ENCODE measurements at places on chromosomes 3 and 15.

GRCh38 chr3:54188176-54188791, 65.9 kb downstream of the CACNA2D3 start:
- no peak for DNase-seq

- no peak for DNase-seq
Measured at GRCh38 chr3:99716463-99716995, 78.1 kb downstream of the COL8A1 start.

DNA sequence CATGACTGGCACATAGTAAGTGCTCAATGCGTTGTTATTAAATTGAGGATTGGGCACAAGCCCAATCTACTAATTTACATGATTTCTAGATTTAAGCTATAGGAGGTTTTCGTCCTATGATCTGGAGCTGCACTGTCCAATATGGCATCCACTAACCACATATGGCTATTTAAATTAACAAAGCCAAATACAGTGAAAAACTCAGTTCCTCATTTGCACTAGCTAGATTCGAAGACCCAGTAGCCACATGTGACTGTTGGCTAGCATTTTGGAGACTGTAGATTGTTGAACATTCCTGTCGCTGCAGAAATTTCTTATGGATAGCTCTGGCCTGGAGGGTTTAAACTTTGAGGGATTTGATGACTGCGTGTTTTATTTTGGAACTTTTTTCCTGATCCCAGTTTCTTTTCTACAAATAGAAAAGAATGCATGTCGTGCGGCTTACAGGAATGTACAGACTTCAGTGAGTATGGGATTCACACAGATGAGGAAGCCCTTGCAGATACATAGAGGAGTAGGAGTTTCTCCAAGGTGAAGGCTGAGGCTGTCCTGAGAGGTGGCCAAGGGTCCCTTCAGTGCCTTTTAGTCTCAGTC, 82.8 kb downstream of the SLCO3A1 start:
- no peak for DNase-seq

DNA sequence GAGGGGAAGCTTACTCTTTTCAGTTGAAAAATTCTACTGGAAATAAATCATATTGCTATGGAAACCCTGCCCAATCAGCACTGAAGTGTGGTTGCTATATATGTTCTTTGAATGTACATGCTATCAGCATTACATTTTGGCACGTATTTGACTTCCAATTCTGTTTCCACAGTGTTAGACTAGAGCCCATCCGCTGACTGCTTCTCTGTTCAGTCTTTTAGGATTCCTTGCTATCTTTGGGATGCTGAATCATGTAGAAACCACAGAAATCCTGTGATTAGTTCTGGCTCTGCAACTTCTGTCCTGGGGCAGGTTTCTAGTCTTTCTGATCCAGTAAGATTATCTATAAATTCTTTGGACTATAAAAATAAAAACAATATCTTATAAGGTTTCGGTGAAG, 128.2 kb upstream of the SLC7A14 start:
- no peak for DNase-seq

- no peak for DNase-seq
Measured at GRCh38 chr15:76061700-76062099, 1.9 kb downstream of the TMEM266 start.

DNA sequence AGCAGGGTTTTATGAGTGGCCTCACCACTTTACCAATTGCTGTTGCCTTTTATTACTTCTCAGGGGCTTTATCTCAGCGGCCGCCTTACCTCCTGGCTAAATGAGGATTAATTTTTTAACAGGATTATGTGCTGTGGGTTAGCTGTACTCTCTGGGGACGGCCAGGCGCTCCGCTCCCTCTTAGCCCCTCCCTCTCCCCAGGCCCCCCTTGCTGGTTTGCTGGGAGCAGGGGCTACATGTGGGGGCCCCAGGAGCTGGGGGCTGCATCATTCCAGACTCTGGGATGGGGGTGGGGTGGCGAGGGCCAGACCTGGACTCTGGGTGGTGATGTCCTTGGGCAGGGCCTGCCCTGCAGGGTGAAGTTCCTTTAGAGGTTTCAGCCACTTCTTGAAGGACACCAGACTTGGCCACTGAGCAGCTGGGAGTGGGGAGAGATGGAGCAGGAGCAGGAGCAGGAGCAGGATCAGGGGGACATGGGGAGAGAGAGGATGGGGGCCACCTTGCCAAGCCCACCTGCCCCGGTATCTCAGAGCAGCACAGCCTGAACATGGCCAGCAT, 196.1 kb downstream of the GOLGA6L6 start:
- no peak for DNase-seq

GRCh38 chr3:62051506-62051905, 321.8 kb downstream of the FEZF2 start:
- no peak for DNase-seq

DNA sequence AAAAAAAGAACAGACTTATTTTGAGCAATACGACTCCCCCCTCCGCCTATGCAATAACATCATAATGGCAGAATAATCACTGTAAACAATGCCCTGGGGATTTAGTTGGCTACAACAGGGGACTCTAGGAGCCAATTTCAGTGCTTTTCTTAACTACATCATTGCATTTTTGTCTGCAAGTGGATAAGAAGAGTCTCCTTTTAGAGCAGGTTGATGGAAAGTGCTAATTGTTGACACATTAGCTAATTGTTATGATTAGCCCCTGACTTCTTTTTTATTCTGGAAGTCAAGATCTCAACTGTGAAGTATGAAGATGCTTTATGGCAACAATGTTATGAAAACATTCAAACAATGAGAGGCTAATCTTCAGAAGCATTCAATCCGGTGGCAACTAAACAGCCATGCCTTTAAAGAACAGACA, 121.2 kb downstream of the MECOM start:
- DNase-seq = no peak

DNA sequence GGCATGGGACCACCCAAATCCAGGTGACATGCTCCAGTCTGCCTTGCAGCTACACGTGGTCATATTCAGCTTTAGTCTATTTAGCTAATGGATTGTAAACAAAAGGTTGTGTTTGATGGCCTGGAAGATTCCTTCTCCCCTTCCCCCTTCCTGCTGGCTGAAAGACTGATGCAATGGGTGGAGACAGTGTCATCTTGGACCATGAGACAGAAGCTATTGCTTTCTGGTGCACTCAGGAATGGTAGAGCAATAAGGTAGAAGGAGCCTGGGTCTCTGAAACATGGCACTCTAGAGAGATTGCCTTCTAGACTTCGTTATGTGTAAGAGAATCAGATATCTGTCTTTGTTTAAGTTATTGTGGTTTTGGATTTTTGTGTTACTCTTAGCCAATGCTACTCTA, 25.7 kb upstream of the PTX3 start:
- no peak for DNase-seq

DNA sequence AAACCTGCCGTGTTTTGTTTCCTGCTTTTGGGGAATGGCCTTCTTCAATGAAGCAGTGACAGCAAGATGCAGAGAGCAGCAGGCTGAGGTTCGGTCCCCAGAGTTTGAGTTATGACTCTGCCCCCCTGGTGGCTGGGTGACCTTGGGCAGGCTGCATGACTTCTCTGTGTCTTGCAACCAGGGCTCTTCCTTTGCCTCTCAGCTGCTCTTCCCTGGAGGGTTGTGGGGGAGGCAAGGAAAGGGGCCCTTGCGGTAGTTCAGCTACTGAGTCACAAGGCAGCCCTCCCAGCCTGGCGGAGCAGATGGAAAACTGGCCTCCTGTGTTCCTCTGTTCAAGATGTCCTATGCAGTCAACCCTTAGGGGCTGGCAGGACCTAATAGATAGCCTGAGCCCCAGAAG, 17.1 kb downstream of the CTXND1 start:
- no peak for DNase-seq

DNA sequence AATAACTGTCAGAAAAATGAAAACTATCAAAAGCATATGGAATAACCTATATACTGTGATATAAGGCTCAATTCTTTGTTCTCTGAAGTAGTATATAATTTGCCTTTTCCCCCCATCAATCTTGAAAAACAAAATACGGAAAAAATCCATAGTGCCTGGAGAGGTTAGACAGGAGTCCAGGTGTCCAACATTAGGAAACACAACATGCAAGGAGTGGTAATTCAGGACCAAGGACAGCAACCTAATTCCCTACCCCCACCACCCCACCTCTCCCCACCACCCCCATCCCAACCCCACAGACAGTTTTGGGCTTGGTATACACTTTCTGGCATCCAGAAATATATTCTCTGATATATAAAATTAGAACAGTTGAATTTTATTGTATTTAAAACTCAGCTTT, 55.1 kb upstream of the SLC25A26 start:
- DNase-seq = no peak

- DNase-seq = no peak
Measured at GRCh38 chr3:50423543-50423942, 64.2 kb upstream of the TMEM115 start.

GRCh38 chr3:27696906-27697305, 25.2 kb downstream of the EOMES start:
- DNase-seq = no peak

DNA sequence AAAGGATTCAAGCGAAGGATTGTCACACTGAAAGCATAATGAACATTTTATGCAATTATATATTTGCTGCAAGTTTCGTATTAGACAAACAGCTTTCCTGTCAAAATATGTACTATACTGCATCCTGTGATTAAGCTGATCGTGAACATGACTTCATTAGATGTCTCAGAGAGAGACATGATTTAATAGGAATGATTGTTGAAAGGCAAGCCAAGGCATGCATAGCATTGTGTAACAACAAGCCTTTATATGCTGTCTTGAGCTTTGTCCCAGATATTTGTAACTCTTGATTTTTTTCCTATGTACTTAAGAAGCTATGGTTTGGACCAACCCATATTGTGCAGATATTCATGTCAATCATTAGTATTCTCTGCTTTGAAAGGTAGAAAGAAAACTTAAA, 309.1 kb downstream of the KCNH8 start:
- no peak for DNase-seq

DNA sequence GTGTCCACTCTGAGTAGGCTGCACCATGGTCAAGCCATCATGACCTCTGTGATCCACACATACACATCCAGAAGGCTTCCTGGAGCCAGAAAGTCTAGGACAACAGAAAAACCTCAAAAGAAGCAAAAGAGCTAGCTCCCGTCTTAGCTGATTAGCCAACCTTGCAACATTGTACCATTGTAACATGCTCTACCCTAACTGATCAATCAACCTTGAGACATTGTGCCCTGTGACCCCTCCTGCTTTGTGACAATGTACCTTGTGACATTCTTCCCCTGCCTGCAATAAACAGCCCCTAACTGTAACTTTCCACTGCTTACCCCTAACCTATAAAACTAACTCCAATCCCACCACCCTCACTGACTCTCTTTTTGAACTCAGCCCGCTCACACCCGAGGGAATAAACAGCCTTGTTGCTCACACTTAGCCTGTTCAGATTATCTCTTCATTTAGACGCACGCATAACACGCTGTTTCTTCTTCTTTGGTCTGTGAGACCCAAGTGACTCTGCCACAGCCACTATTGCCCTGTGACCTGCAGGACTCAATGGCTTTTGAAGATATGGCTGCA, 1104.6 kb downstream of the OTOL1 start:
- DNase-seq = no peak

DNA sequence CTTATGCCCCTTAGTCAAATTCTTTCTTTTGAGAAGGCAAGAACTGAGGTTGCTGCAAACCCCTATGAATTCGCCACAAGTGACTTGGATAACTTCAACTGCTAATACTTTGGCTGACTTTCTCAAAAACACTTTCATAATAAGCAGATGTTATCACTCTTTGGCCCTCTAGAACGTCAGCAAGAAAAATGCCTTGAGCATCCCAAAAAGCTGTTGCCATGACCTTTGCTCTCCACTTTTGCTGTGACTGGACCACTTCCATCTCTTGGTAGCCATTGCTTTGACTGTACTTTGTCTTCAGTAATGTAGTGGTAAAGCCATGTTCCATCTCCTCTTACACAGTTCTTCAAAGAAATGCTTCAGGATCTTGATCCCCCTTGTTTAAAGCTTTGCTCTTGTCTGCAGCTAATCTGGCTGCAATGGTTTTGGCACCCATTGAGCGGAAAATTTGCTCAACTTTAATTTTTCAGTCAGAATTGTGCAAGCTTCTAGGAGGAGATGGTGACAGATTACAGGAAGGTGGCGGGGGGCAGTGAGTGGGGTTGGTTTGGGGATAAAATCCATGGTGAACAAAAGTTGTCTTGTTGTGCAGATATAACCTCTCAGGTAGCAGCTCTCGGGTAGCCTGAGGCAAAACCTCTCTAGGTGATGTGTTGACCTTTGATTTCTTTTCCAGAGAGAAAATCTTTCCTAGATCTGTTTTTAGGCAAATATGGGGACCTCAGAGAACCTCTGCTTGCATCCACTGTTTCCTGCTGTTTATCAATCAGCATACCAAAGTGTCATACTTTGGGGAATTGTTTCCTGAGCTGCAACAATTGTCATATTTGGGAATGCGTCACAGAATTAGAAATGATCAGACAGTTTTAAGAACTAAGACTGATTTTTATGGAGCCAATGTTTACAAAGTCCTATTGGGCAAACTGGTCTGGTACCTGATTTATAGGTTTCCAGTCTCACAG, 83.6 kb downstream of the CCR1 start:
- no peak for DNase-seq

- DNase-seq = no peak
Measured at GRCh38 chr3:10291641-10292040, 1.1 kb downstream of the GHRL start.

GRCh38 chr15:65263313-65263712, 23.4 kb downstream of the PARP16 start:
- DNase-seq = no peak

- no peak for DNase-seq
Measured at GRCh38 chr3:108474581-108474980, 35.8 kb downstream of the MYH15 start.

GRCh38 chr3:184506561-184506991, 55.0 kb upstream of the EPHB3 start:
- DNase-seq = no peak

DNA sequence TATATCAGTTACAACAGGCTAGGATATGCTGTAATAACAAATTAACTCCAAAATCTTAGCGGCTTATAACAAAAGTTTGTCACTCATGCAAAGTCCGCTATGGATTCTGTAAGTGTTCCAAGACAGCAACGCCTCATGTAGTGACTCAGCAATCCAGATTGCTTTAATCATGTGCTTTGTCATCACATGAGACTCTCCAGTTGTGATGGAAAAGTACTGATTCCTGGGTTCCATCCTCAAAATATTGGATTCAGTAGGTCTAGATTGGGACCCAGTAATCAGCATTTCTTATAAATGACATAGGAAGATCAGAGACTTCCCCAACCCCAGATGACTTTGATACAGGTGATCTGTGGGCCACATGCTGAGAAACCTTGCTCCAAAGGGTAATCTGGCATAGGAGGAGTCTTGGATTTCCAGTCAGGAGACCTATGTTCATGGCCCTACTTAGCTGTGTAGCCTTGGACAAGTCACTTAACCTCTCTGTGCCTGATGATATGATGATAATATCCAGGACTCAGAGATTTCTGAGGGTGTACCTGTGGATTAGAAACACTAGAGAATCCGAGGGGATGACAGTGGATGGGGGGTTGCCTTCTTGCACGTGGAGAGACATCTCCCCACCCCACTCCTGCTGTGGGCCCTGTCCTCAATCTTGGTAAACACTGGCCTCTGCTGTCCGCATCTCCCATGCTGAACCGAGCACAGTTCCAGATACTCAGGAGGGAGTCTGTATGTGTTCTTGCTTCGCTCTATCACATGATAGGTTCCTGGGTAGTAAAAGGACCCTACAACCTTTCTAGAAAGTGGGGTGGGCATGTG, 65.5 kb downstream of the CORO2B start:
- DNase-seq = no peak
